ENCODE measurements at places on chromosomes 4 and X.

DNA sequence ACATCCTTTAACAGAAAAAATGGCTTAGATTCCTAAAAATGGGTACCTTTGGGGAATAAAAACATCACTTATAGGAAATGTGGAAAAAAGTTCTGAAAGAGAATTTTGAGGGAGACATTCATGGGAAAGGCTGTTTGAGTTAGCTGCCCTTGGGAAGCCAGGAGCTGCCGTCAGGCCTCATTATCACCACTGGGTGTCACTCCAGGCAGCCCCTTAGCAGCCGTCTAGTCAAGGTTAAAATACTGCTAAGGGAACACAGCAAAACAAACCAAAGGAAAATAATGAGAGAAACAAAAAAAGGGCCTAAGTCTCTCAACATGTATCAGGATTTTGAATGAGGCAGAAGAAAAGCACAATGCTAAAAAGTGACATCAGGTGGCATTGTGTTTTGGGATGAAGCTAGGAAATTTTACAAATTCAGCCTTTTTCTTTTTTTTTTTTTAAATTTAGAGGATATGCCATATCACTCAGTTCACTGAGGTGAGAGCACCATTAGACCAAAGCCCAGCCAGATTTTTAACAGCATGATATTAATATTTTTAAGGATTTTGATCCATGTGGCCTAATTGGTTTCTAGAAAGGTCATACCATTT, 235.3 kb downstream of the GPAT3 start:
- no peak for DNase-seq

DNA sequence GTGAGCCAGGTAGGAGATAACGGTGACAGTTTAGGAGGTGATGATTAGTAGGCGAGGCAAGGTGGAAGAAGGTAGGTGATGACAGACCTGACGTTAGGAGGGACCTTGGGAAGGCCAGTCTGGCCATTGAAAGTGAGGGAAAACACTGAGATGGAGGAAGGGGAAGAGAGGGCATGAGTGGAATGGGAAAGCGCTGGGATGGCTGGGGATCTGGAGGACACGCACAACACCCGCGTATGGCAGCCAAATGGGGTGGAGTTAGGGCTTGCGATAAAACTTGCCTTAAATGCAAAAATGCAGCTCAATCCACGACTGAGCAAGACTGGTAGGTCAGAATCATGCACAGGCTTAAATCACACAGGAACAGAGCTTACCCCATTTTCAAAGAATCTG, 605 bp upstream of the CDKL2 start:
- DNase-seq = no peak

GRCh38 chr4:33551244-33551643, 2693.1 kb downstream of the ARAP2 start:
- DNase-seq = no peak

- DNase-seq = no peak
Observed at GRCh38 chr4:165326831-165327210, 648 bp upstream of the MSMO1 start.

DNA sequence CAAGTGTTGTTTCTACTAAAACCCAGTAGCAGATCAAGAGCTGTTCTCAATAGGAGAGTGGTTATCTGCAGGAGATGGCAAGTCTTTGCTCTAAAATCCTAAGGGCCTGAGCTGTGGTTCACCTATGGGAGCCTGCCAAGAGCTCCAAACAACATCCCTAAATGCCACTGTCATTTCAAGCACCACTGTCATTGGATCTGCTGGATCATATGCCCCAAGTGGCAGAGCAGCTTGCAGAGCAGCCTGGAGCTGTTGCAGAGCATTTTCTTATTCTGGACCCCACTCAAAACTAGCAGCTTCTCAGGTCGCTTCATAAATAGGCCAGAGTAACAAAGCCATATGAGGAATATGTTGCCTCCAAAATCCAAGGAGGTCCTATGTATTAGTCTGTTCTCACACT, 59.6 kb downstream of the KANTR start:
- DNase-seq = no peak

DNA sequence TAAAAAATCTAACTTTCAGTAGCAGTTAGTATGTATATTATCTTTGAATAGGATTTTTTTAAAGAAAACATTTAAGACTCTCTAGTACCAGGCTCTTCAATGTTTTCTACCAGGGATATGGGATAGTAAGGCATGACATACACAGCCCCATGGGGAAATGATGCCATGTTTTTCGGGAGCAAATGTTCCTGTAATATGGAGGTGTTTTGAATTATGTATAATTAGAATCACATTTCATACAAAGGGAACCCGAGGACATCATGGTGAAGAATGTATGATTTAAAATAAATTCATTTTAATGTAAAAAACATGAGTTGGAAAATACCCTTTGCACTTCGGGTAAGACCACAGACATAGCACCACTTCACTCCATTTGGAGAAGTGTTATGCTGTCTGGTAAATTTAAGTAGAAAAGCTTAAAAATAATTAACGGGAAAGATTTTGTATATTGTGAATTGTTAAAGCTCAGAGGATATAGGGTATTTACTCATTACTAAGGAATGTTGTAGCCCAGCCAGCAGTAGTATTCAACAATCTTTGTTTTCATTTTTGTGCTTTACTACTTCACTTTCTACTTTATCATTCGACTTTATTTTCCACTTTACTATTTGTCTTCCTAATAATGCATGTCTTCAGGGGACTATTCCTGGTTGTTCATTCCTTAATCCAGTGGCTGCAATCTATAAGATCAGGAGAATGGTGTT, 2050.7 kb downstream of the ARAP2 start:
- no peak for DNase-seq

DNA sequence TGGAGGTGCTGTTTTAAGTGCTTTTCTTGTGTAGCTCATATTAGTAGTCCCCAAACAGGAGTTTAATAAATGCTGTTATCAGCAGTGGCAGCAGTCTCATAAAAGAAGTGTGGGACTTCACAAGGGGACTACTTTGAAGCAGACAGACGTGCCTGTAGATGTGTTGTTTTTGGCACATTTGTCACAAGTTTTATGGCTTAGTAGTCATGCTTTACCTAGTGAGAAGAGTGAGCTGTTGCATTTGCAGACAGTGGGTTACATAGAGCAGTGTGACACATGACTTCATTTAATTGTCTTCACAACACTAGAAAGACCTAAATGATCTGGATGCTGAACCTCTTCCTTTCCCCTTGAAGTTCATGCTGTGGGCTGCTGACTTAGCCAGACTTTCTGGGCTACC, 149.5 kb upstream of the MBNL3 start:
- DNase-seq = no peak

- DNase-seq = no peak
Observed at GRCh38 chr4:159483782-159484741, 381.2 kb downstream of the RAPGEF2 start.

DNA sequence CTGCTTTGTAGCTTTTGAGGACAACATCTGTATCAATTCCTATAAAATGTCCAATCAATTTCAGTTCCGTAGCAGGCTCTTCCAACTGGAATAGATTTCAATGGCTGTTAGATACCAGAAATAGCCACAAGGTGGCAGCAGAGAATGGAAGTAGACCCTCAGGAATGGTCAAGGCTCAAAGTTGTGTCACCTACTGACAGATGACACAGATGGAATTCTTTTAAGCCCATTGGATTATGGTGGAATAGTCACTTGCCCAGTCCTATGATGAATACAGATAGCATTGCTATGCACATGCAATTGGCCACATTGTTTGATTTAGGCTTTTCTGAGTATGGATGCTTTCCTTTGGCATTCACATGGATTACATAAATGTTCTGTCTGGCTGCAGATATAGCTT, 130.4 kb upstream of the RADX start:
- DNase-seq = no peak

DNA sequence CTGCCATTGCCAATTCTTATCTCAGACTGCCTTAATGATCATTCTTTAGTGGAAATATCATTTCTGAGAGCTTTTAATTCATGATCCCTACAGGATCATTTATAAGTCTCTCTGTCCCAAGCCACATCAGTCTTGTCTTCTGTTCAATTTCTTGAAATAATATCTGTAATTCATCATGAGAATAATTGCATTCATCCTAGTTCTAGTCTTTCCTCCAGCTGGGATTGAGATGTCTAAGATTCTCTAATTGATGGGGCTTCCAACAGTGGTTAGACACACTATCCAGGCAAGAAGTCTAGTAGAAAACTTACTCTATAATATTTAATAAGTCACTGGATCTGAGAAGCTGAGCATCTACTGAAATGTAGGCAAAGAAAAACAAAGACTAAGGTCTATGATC, 854.7 kb upstream of the ADGRL3 start:
- DNase-seq = no peak

DNA sequence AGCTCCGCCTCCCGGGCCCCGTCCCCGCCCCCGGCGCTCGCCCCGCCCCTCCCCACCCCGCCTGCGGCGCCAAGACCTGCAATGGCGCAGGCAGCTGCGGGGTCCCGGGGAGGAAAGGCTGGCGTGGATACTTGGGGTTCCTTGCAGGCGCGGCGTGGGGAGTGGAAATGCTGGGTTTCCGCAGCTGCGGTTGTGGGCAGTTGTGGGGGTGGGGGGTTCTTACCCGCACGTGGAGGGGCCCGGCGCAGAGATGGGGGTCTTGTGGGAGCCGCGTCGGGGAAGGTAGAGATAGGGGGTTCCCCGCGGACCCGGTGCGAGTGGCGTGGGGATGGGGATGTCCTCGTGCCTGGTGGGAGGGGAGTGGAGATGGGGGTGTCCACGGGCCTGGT, 680 bp upstream of the ASMTL start:
- peak; percentile 90 for DNase-seq

- no peak for DNase-seq
Observed at GRCh38 chr4:147368948-147369347, 111.9 kb upstream of the EDNRA start.
